ENCODE measurements at places on chromosomes 5 and 9. TPM values are rescaled to one million over a fixed set of nuclear protein-coding genes. Genes with fewer than 3 reads are reported as not detected.

GRIN1 gene
- not detected for total RNA-seq

SCGB3A2 gene
- not detected for total RNA-seq

HTR1A gene
- total RNA-seq, result not detected

ANKRD55 gene
- not detected for total RNA-seq

SMIM33 gene
- total RNA-seq, result not detected

IFNA8 gene
- total RNA-seq, result not detected

LECT2 gene
- total RNA-seq, result not detected

RHOBTB3 gene
- total RNA-seq, result 160 TPM

RNF180 gene
- total RNA-seq, result 13.0 TPM

RETREG1 gene
- 63.4 TPM for total RNA-seq

TAF7 gene
- 53.9 TPM for total RNA-seq

AK1 gene
- total RNA-seq, result 68.3 TPM

FIBCD1 gene
- total RNA-seq, result not detected

SLC25A2 gene
- total RNA-seq, result 0.61 TPM

WNK2 gene
- 1.1 TPM for total RNA-seq

ZCCHC9 gene
- total RNA-seq, result 23.5 TPM

BTNL8 gene
- 0.96 TPM for total RNA-seq

RCL1 gene
- 33.8 TPM for total RNA-seq

STX17 gene
- total RNA-seq, result 26.1 TPM

C9orf50 gene
- total RNA-seq, result not detected

ATP6V0E1 gene
- total RNA-seq, result 319 TPM

CCL27 gene
- total RNA-seq, result not detected

LMNB1 gene
- total RNA-seq, result 6.5 TPM

IFNA21 gene
- total RNA-seq, result not detected

SLC6A19 gene
- total RNA-seq, result 0.32 TPM

TAF1L gene
- total RNA-seq, result not detected

ACSL6 gene
- total RNA-seq, result 0.35 TPM

AK3 gene
- total RNA-seq, result 69.8 TPM

CAMK2A gene
- not detected for total RNA-seq

NMUR2 gene
- not detected for total RNA-seq

NUTM2G gene
- not detected for total RNA-seq

TMEM232 gene
- total RNA-seq, result 2.5 TPM

SLC6A3 gene
- total RNA-seq, result not detected

LCN15 gene
- total RNA-seq, result 0.32 TPM

SLC23A1 gene
- total RNA-seq, result not detected

IFNA6 gene
- total RNA-seq, result not detected

TMEM174 gene
- not detected for total RNA-seq

PCDHAC2 gene
- total RNA-seq, result 1.1 TPM

PCDHGA4 gene
- total RNA-seq, result 4.7 TPM

STKLD1 gene
- not detected for total RNA-seq

SPATA31E1 gene
- not detected for total RNA-seq

NDUFS4 gene
- 63.6 TPM for total RNA-seq

GABRA6 gene
- total RNA-seq, result not detected

MCIDAS gene
- not detected for total RNA-seq

GMCL2 gene
- not detected for total RNA-seq
